ENCODE measurements at places on chromosomes 5 and 9. TPM values are rescaled to one million over a fixed set of nuclear protein-coding genes. Genes with fewer than 3 reads are reported as not detected.

DNA sequence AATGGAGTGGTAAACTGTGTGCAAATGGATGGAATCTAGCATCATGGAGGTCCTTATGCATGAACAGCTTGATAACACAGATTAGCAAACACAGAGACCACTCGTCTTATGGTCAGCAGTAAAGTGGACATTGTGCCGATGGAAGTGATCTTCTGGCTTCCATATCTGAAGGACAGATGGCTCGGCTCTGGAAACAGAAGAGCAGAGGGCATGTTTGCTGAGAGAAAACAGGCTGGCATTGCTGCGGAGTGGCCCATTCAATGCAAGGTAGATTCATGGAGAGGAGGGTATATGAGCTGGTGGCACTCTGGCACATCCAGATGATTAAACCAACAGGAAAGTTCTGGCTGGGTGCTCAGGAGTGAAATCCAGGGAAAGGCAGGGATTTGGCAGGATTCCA lies 513.2 kb downstream of the DIRAS2 start:
- no peak for DNase-seq

DNA sequence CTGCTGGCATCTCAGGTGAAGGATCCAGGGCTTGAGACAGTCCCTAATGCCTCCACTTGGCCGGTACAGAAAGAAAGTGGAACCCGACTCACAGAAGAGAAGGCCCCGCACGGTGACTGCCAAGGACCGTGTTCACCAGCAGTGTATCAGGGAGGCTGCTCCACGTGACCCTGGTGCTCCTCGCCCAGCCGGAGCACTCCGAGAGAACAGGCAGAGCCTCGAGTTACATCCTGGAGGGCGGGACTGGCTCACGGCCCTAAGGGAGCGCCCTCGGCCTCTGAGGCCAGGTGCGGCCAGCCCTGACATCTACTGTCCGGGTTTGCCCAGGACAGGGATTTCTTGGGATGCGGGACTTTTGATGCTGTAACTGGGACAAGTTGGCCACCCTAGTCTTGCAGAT lies 104.0 kb upstream of the SARDH start:
- DNase-seq, result no peak

GRCh38 chr9:91896097-91896496 lies 53.9 kb downstream of the ROR2 start:
- DNase-seq, result no peak

DNA sequence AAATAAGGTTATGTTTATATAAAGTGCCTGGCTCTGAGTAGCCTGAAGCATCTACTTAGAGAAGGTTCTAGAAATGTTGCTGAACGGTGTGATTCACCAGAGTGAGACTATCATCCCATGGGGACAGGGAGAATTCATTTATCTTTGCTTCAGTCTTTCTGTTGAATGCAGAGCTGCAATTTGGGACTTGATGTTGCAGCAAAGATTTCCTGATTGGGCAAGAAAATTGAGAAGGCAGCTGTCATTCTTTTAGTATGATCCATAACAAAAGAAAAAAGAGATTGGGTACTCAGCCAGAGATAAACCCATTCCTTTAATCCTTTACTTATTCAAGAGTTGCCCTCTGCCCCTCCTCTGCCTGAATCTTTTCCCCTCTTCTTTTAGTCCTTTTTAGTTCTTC lies 456.3 kb upstream of the WWC1 start:
- no peak for DNase-seq

DNA sequence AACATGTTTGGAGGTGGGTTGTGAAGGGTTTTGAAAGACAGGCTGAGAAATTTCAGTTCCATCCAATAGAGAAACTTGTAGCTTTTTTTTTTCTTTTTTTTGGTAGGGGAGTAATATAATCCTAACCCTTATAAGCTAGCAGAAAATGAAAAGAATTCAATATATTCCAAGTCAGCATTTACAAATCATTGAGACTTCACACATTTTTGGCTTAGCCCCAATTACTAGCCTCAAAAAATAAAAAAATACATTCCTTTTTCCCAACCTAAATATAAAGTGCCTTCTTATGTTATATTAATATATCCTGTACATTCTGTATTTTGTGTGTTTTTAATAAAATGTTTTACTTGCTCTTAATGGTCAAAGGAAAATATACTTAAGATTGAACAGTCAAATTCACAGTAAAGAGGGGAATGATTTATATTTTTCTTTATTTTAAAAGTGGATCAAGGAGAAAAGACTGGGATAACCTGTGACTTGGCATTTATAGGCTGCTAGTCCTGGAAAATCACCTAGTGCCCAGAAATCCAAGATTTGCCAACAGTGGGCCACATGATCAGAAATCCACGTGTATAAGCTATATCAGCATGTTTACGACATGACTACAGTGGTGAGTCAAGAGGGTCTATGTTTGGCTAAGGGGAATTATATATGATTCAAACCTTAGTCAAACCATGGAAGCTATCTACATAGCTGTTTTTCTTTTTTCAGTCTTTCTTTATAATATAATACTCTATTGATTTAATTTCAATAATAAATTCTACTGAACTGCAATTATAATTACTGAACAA lies 14.5 kb downstream of the HACD4 start:
- DNase-seq, result no peak

GRCh38 chr5:78275998-78276543 lies 18.4 kb downstream of the AP3B1 start:
- no peak for DNase-seq

GRCh38 chr5:172144931-172145869 lies 42.8 kb downstream of the STK10 start:
- no peak for DNase-seq

GRCh38 chr9:93057042-93057702 lies 1.3 kb upstream of the SUSD3 start:
- no peak for DNase-seq

GRCh38 chr9:110767559-110768063 lies 99.0 kb downstream of the MUSK start:
- no peak for DNase-seq

- DNase-seq, result peak; percentile 42
These were observed 204.5 kb downstream of the BRINP1 start for GRCh38 chr9:119164716-119165115.

DNA sequence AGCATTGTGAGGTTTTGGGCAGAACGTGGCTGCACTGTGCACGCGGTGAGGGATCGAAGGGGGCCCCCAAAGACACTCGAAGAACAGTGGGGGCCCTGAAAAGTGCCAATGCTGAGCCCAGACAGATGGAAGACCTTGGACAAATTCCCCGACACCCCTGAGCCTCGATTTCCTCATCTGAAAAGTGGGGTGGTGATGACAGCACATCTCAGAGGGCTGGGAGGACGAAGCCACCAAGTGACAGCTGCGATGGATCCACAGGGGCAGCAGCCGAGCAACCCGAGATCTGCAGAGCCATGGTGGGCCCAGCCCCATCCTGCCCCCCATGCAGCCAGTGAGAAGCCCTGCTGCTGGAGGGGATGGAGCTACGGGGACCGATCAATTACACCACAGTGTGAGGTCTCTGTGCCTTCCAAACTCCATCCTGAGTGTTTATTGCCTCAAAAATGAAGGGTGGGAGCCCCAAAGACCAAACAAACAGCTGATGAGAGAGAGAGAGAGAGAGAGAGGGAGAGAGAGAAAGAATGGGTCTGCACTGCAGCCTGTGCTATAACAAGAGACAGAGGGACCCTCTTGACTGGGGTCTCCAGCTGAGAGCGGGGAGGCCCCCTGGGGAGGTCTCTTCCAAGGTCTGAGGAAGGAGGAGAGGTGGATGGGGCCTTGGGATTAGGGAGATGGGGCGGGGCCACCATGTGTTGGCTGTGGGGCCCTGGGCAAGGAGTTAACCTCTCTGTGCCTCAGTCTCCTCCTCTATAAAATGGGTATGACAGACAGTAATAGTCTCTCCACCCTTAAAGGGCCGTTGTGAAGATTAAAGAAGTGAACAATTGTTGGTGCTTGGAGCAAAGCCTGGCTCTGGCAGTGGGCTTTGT lies 134.4 kb upstream of the IER5L start:
- no peak for DNase-seq

DNA sequence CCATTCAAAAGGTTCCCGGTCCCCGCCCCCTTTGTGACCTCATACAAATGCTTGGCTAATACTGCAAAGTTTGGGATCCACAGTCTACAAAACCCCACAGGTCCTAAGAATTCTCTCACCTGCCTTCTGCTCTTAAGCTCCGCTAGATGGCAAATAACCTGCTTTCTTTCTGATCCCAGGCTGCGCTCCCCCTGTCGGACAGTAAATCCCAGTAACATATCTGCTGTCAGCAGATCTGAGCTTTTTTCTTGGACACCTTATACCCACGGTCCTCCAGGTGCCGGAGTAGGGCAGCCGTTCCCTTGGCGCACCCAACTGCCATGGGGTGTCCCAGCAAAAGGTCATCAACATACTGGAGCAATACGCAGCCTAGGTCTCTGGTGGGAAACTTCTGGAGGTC lies 39.0 kb upstream of the PPP1R26 start:
- no peak for DNase-seq

- DNase-seq, result no peak
These were observed 4.2 kb upstream of the NKX2-5 start for GRCh38 chr5:173239233-173239593.

GRCh38 chr5:78821536-78822021 lies 163.5 kb downstream of the ARSB start:
- no peak for DNase-seq

GRCh38 chr5:106401561-106401960 lies 1269.2 kb downstream of the EFNA5 start:
- DNase-seq, result no peak

GRCh38 chr9:89497257-89497963 lies 503 bp downstream of the SEMA4D start:
- DNase-seq, result no peak

GRCh38 chr9:95250462-95251221 lies 66.9 kb downstream of the FANCC start:
- no peak for DNase-seq

- peak; percentile 85 for DNase-seq
These were observed 92.8 kb upstream of the EPB41L4A start for GRCh38 chr5:112511920-112512319.

DNA sequence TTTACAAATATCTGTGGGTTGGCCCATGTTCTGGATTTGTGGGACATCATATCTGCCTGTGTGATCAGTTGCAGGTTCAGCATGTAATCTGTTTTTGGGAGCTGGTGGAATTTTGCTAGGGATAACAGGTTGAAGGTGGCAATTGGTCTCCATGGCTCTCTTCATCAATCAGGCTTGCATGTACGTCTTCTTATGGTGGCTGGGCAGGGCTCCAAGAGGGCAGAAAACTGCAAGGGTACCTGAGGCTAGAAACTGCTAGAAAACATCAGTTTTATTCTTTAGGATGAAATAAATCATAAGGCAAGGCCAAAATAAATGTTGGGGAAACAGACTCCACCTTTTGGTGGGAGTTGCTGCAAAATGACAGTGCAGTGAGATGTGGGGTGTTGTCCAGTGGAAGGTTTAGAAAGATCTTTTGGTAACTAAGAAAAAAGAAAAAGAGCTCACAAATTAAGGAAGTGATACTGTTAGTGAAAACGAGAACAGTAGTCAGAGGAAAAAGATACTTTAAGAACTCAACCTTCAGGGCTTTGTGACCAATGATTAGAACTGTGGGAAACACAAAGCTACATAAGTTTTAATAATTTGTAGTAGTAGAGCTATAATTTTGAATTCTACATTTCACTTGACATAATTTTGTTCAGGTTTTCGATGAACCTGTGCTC lies 300.7 kb upstream of the IZUMO3 start:
- DNase-seq, result no peak

GRCh38 chr5:109016300-109016699 lies 268.6 kb downstream of the FER start:
- no peak for DNase-seq

BAAT gene
- not detected for total RNA-seq

FNIP1 gene
- 15.6 TPM for total RNA-seq

PDLIM4 gene
- total RNA-seq, result 129 TPM

RASEF gene
- total RNA-seq, result 11.6 TPM

CCNJL gene
- 13.0 TPM for total RNA-seq

FBLL1 gene
- not detected for total RNA-seq

ZCCHC10 gene
- 12.7 TPM for total RNA-seq

FOXD4L4 gene
- total RNA-seq, result not detected

Measured in epithelial cell of proximal tubule (primary cell).